ENCODE measurements at places on chromosomes 2 and 18. TPM values are rescaled to one million over a fixed set of nuclear protein-coding genes. Genes with fewer than 3 reads are reported as not detected.

SERPINE2 gene
- total RNA-seq, result 4.8 TPM

PAX8 gene
- 0.69 TPM for total RNA-seq

CYP26B1 gene
- not detected for total RNA-seq

C2orf49 gene
- total RNA-seq, result 23.5 TPM

CFAP65 gene
- total RNA-seq, result not detected

TRABD2A gene
- total RNA-seq, result 70.2 TPM

LIPG gene
- total RNA-seq, result not detected

All from activated CD4-positive, alpha-beta T cell treated with anti-CD3 and anti-CD28 coated beads, Interleukin-2, amount 10 ng/mL, durations not matched to agents 7 days and 5 days (primary cell).